ENCODE measurements at places on chromosomes 2 and 18. TPM values are rescaled to one million over a fixed set of nuclear protein-coding genes. Genes with fewer than 3 reads are reported as not detected.

FNDC4 gene
- 8.2 TPM for polyA plus RNA-seq

TRAK2 gene
- polyA plus RNA-seq = 23.6 TPM

ALLC gene
- polyA plus RNA-seq = not detected

ADRA2B gene
- 2.7 TPM for polyA plus RNA-seq

IKZF2 gene
- 4.2 TPM for polyA plus RNA-seq

CDH2 gene
- polyA plus RNA-seq = 3.1 TPM

TOGARAM2 gene
- 0.83 TPM for polyA plus RNA-seq

SRD5A2 gene
- not detected for polyA plus RNA-seq

ANKRD62 gene
- not detected for polyA plus RNA-seq

LRP2 gene
- polyA plus RNA-seq = 0.05 TPM

GAREM2 gene
- polyA plus RNA-seq = 5.2 TPM

PSTPIP2 gene
- polyA plus RNA-seq = 1.9 TPM

PPP1R1C gene
- not detected for polyA plus RNA-seq

TXNDC2 gene
- 0.12 TPM for polyA plus RNA-seq

ZBTB14 gene
- polyA plus RNA-seq = 10.1 TPM

STAM2 gene
- 20.2 TPM for polyA plus RNA-seq

ANKAR gene
- 5.6 TPM for polyA plus RNA-seq

COL3A1 gene
- polyA plus RNA-seq = 5,984 TPM

Data from hindlimb muscle (tissue), 1 donor.